ENCODE measurements at places on chromosomes 3 and 15. TPM values are rescaled to one million over a fixed set of nuclear protein-coding genes. Genes with fewer than 3 reads are reported as not detected.
A peak's percentile ranks its signal among the peaks of the same experiment; 100 is the strongest.

- peak overlapping the region; percentile 30 for H3K27ac ChIP-seq
- H3K4me1 ChIP-seq: peaks cover 34% of the 10 kb centered on the region
- DNase-seq: no peak
- H3K27me3 ChIP-seq: no peaks in the 10 kb centered on the region
- no peaks in the 10 kb centered on the region for H3K36me3 ChIP-seq
Observed at GRCh38 chr3:72345980-72346379, 502.3 kb downstream of the SHQ1 start.

- no peaks in the 10 kb centered on the region for H3K36me3 ChIP-seq
- H3K4me1 ChIP-seq: peaks cover 12% of the 10 kb centered on the region
- no peak overlapping the region for H3K27ac ChIP-seq
- DNase-seq: no peak
Observed at GRCh38 chr3:27353221-27353620, 16.0 kb downstream of the NEK10 start.

DNA sequence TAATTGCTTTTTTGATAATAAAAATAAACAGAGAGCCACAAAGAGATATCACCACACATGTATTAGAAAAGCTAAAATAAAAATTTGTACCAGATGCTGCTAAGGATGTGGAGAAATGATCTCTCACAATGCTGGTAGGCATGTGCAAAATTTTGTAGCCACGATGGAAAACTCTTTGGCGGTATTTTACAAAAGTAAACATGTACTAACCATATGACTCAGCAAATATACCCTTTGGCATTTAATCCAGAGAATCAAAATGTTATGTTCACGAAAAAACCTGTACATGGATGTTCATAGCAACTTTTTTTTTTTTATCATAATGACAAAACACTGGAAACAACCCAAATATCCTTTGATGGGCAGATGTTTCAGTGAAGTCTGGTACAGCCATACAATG lies 261.2 kb downstream of the LPP start:
- H3K4me1 ChIP-seq: no peaks in the 10 kb centered on the region
- no peak overlapping the region for H3K4me3 ChIP-seq
- H3K27me3 ChIP-seq: no peaks in the 10 kb centered on the region
- H3K36me3 ChIP-seq: no peaks in the 10 kb centered on the region

GRCh38 chr3:157443905-157444796 lies 7.5 kb downstream of the PTX3 start:
- no peaks in the 10 kb centered on the region for H3K27me3 ChIP-seq
- H3K36me3 ChIP-seq: no peaks in the 10 kb centered on the region
- H3K27ac ChIP-seq: peak overlapping the region; percentile 5
- H3K4me3 ChIP-seq: no peak overlapping the region
- DNase-seq: no peak

ESYT3 gene
- 52.4 TPM for total RNA-seq

All from upper lobe of left lung (tissue), 6 donors.